Stimulated activated CD8-positive, alpha-beta memory T cell treated with anti-CD3 and anti-CD28 coated beads, Interleukin-15, amount 100 ng/mL, for 24 hours (primary cell): ENCODE measurements at places on chromosomes 3 and 15.

- DNase-seq, result no peak
These were observed 65.3 kb downstream of the FLNB start for GRCh38 chr3:58073301-58074108.

GRCh38 chr3:127428344-127428997 lies 140.6 kb upstream of the PRR20G start:
- DNase-seq, result no peak

DNA sequence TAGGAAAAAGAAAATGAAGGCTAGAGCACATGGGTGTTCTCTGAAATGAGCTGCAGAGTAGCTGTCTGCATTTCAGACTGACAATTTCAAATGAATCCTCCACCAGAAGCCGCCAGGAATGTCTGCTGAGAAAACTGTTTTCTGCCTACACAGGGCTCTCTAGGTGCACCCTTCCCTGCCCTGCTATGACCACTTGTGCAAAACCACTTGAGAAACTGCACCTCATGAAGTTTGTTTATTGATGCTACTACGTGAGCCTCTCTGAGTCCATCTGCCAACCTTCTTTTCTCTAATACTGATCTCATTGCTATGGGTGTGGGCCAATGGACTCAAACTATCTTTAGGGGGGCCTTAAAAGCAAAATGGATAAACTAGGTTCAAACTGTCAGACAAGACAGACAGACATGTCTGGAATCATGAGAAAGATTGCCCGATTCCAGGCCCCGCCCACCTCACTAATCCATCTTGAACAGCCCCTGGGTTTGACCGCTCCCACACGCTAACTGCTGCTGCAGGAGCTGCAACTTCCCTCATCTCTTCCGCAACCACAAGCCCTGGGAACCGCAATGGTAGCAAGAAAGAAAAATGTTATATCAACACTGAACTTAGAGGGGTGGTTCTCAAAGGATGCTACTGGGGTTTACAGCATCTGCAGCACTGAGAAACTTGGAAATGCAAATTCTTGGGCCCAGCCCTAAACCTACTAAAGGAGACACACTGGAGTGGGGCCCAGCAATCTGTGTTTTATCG lies 9.0 kb upstream of the CD47 start:
- no peak for DNase-seq

- no peak for DNase-seq
These were observed 56.9 kb downstream of the FLNB start for GRCh38 chr3:58064923-58065638.

- no peak for DNase-seq
These were observed 165.7 kb upstream of the TSC22D2 start for GRCh38 chr3:150242220-150242936.

- no peak for DNase-seq
These were observed 185.6 kb downstream of the PLCL2 start for GRCh38 chr3:17070161-17070959.

GRCh38 chr3:23966328-23966727 lies 21.2 kb downstream of the NR1D2 start:
- no peak for DNase-seq

DNA sequence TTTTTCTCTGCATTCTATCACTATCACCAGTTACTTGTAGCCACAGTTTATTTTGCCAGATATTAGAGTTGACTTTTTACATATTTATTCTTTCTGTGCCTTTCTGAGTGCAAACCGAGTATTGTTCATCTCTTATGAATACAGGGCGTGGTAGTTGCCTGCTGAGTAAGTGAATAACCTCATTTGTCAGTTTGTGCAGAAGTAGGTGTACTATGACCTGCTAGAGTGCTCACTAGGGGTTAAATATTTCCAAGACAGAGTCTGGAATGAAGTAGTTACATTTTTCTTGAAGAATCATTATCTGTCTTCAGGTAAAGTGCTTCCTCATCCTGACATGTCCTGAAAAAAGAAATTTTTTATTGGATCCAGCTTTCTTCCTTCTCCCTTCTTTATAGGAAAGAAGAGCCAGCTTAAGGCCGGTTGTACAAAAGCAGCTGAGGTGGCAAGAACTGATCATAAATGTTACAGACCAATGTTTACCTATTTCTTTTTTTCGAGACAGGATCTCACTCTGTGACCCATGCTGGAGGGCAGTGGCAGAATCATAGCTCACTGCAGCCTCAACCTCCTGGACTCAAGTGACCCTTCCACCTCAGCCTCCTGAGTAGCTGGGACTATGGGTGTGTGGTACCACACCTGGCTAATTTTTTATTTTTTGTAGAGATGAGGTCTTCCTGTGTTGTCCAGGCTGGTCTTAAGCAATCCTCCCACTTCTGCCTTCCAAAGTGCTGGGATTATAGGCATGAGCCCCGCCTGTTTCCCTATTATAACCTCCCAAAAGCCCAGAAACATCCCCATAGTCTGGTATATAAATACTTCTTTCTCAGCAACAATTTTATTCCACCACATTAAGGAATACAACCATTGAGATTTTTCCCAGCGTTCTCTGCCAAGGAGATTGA lies 182.5 kb downstream of the TPRG1 start:
- no peak for DNase-seq

DNA sequence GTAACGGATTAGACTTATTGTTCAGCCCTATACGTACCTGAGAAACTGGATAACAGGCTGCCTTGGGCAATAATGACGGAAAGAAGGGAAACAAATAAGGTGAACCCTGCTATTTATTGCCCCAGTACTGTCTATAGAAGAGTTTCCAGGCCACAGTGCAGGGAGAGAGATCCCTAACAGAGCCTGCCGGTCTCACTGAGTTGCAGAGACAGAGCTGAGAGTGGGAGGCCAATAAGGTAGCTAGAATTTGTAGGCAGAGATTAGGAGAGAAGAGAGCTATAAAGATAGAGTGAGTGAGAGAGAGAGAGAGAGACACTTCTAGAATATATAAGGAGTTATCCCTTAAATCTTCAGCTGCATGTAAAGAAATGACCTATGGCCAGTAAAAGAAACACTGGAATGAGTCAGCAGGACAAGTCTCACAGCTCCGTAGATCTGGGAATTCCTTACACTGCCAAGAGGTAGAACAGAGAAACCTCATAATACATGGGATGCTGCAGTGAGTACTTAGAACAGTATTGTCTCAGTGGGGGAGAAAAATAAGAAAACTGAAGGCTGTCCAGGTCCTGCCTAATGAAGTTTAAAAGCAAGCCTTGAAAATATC lies 51.8 kb downstream of the ST3GAL6 start:
- DNase-seq, result no peak

DNA sequence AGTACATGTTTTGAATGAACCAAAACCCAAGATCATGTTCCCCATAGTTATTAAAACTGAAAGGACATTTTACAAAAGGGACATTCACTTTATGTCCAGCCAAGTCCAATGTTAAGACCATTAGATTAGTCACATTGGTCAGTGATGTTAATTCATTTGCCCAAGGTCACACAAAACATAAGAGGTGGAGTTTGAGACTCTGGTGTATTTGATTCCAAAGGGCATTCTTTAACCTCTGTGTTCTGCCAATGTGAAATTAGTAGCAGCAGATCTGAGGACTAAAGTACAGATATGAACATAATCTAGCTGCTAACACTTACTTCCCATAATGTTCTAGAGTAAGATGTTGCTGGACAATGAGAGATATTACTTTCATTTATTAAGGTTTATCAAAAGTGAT lies 425.6 kb downstream of the TUSC7 start:
- DNase-seq, result no peak

DNA sequence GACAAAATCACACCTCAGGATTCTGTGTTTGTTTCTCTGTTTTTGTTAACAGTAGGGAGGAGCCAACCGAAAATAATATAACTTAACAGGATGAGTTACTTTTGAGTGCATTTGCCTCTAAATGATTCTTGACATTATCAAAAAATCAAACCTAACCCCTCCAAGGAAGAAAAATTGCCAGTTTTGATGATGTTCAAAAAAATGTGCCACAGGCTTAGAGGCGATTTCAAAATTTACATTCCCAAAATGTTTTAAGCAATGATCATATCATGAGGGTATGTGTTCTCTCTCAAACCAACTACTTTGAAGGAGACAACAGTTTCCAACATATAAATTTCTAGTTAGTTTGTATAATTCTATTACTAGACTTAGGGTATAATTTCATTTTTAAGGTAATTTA lies 6.7 kb downstream of the VGLL3 start:
- no peak for DNase-seq

GRCh38 chr3:155418407-155418806 lies 124.9 kb upstream of the STRIT1 start:
- DNase-seq, result no peak

DNA sequence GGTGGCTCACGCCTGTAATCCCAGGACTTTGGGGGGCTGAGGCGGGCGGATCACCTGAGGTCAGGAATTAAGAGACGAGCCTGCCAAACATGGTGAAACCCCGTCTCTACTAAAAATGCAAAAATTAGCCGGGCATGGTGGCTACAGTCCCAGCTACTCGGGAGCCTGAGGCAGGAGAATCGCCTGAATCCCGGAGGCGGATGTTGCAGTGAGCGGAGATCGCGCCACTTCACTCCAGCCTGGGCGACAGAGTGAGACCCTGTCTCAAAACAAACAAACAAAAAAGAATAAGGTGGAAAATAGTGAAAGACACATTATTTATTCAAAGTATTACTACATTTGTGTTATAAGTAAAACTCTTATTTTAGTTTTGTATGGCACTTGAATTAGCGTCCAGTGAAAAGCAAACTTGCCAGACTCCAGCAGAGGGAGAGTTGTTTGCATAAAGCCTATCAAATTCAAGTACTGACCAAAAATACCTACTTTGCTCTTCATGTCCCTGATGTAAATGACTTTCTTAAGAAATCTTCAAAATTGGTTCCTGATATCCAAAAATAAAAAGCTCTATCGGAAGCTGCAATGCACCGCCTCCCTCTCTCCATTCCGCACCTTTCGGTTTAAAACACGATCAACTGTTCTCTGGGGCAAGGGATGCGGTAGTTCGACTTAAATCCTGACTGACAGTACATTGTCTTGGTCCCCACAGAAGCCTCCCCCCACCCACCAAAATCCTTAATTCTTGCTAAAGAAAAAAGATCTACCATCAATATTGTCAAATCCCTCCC lies 1.2 kb downstream of the TRPM7 start:
- no peak for DNase-seq

GRCh38 chr15:97993310-97993738 lies 32.8 kb downstream of the ARRDC4 start:
- no peak for DNase-seq

DNA sequence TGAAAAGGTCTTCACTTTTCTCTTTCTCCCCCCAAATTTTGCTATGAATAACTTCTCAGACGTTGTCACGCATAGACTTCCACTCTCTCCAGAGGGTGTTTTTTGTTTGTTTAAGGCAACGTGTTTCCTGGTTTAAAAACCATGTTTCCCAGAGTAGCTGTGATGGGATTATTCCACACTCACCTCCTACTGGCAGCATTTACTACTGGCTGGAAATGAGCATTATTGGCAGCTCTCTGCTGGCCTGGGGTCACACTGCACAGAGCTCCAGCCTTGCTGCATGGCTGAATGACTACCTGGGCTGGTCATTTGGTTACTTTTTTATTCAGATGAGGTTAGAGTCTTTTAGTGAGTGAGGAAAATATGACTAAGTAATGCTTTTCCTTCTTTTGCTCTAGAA lies 65.2 kb downstream of the RARB start:
- no peak for DNase-seq

DNA sequence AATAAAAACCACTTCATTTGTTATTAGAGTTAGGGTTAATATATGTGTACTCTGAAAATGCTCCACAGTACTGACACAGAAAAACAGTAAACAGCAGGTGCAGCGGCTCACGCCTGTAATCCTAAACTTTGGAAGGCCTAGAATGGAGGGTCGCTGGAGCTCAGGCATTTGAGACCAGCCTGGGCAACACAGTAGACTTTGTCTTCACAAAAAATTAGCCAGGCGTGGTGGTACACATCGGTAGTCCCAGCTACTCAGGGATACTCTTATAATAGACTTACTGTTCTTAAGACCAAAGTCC lies 40.3 kb downstream of the UACA start:
- DNase-seq, result no peak

DNA sequence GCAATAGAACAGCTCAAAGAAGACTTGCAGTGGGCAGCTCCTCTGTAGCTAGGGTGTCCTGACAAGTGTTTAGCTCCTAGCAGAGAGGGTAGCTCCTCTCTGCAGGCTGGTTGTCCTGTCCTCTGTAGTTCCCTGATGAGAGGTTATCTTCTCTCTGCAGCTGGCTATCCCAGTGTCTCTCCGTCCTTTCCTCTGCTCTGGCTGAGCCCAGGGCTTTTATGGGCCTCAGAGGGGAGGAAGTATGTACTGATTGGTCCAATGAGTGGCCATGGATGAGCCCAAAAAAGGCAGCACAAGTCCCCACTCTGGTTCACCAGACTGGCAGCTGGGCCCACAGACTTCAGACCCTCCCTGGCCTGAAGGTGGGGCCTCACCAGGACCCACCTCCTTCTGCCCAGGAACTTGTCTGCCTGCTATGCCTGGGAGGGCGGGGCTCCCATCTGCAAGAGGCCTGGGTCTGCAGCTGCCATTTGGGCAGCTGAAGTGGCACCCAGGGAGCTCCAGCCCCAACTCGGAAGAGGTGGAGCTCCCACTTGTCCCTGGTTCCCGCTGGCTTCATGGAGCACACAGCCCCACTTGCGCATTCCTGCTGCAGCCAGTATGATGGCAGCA lies 27.2 kb upstream of the MEX3B start:
- DNase-seq, result no peak

DNA sequence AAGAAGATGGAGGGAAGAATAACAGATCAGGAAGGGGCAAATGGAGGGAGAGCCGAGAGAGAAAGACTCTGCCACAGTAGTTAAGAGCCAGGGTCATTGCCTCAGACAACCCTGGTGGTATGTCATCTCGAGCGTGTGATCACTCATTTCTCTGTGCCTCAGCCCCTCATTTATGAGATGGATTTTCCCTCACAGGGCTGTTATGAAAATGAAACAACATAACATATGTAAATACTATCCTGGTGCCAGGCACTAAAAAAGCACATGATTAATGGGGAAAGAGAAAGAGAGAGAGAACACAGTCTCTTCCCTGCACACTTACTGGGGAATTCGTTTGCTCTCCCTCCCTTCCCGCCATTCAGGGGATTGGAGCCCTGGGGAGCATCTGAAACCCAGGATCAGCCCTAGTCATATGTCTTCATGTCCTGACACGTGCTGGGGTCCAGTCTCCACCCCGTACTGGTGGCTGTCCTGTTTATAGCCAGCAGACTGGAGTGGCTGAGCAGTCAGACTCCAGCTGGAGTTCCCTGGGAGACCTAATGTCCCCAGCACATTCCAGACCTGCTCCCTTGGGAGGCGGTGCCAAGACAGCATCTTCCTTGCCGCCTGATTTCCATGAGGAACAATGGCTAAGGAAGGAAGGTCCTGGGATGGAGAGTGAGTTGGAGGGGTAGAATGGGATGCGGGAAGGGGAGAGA lies 14.7 kb upstream of the AMOTL2 start:
- DNase-seq, result no peak

GRCh38 chr15:33639978-33640377 lies 328.3 kb upstream of the CHRM5 start:
- DNase-seq, result no peak

- DNase-seq, result no peak
These were observed 54.1 kb downstream of the SLC7A14 start for GRCh38 chr3:170531657-170532335.
